DMS79 treated with DMSO at 0.1 percent for 48 hours (cell line): ENCODE measurements at places on chromosomes 5 and 9.
A peak's percentile ranks its signal among the peaks of the same experiment; 100 is the strongest.

DNA sequence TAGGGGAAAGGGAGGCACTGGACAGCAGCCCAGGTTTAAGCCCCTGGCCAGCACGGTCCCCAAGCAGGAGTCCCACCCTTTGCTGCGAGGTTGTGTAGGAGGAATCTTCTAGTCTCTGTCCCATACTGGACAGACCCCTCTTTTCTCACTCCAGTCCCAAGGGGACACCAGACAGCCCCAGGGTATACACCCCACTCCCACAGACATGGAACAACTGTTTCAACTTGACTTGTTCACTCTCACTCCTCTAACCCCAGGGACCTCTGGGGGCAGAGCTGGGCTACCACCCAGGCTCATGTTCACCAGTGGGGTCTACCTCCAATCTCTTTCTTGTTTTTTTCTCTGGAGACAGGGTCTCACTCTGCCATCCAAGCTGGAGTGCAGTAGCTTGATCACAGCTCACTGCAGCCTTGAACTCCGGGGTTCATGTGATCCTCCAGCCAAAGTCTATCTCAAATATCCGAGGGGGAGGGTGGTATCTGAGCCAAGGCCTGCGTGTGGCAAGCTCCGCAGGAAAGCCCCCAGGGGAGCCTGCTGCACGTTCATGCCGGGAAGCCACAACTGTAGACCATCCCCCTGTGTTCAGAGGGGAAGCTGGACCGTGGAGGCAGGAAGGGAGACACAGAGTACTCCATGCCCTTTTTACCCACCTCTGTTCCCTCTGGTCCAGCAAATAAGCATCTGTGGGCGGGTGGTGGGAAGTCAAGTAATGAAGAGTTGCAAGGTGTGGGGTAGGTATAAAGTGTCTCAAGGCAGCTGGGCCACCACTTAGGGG lies 1.8 kb downstream of the PTGES2 start:
- DNase-seq, result no peak

DNA sequence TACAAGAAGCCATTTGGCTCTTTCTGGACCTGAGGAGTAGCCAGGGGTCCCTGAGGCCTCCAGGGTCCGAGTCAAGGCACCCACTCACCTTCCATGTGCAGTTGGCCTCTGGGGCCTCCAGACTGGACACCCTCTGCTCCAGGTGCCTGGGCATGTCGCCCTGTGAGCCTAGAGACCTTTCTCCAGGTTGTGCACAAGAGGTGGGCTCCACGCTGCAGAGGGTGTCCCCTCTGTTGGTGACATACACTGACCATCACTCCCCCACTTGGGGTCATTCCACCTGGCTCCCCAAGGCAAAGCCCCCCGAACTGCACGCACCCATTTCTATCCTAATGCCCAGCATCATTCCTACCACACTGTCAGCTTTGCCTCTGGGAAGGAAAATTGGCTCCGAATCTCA lies 48.8 kb downstream of the RASGEF1C start:
- no peak for DNase-seq

GRCh38 chr5:33688526-33688925 lies 203.3 kb downstream of the ADAMTS12 start:
- DNase-seq, result no peak

DNA sequence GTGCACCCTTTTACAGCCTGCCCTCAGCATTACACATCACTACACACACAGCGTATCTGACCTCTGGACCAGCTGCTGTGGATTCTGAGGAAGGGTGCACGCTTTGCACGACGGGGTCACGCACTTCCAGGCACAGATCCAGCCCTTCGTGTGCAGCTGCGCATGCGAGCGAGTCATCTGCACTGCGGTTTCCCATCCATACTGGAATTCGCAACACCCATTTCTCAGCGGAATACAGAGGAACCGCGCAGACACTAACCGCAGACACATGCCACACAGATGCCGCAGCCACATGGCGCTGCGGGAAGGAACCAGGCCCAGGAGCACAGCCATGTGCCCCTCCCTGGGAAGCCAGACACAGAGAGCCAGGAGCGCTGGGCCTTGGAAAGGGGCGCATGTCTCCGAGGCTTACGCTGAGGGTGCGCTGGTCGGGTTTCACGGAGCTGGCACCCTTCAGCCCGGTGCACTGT lies 43.5 kb downstream of the PNPLA7 start:
- no peak for DNase-seq

DNA sequence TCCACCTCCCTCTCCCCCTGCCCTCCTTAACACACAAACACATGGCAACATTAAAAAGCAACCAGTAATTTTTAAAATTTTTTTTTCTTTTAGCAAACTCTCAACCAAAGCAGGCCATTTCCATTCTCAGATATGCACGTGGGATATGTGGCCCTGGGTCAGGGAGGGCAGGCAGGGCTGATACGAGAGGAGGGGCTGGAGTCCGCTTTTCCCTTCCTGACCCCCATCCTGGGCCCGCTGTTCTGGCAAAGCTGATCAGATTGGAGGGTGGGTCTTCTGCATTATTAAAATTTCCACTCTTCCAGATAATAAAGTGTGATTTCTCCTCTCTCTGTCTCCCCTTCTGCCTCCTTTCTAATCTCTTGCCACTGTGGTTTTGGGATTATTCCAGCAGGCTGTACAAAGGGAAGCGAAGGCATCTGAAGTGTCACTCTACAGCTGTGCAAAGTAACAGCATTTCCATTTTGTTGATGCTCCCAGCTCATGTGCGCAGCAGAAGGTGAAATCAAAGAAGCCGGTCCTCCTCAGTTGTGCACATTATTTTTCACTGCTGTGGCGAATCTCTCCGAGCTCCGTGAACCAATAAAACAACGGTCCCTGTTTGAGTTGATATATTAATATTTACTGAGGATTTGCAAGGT lies 12.0 kb downstream of the IRX1 start:
- DNase-seq, result no peak

DNA sequence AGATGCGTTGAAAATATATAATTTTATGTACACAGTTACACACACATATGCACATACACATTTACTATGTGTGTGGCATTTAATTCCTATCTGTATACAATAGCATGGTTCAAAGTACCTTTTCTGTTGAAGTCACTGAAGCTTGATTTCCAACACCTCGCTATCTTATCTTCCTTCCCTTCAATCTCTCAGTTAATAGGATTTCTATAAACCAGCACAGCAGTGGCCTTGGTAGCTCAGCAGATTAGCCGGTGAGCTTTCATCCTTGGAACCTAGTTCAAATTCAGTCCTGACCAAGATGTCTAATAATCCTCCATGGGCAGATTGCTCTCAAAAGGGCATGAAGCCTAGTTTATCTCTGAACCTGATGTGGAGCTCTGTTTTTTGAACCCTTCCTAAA lies 2389.5 kb downstream of the MAT2B start:
- no peak for DNase-seq

GRCh38 chr9:112078432-112078831 lies 96.7 kb downstream of the SUSD1 start:
- DNase-seq, result no peak

GRCh38 chr9:87886210-87886932 lies 3.7 kb downstream of the SPATA31E1 start:
- no peak for DNase-seq

DNA sequence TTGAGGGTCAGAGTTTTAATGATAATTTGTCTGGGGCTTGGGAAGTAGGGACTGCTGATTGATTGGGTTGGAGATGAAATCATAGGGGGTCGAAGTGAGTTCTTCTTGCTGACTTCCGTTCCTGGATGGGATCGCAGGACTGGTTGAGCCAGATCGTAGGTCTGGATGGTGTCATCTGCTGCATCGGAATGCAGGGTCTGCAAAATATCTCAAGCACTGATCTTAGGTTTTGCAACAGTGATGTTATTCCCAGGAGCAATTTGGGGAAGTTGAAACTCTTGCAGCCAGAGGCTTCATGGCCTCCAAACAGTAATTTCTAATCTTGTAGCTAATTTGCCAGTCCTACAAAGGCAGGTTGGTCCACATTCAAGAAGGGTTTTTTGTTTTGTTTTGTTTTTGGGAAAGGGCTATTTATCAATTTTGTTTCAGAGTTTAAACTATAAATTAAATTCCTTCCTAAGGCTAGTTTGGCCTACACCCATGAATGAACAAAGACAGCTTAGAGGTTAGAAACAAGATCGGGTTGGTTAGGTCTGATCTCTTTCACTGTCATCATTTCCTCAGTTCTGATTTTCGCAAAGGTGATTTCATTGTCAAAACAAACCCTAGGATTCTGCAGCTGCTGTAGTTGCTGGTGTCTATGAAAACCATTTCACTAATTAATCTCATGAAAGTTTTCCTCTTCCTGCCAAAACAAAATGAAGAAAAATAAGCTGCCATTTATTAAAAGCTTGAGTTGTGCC lies 388.0 kb downstream of the TMEM232 start:
- no peak for DNase-seq

- no peak for DNase-seq
Measured at GRCh38 chr9:86676396-86676795, 270.9 kb downstream of the GAS1 start.

DNA sequence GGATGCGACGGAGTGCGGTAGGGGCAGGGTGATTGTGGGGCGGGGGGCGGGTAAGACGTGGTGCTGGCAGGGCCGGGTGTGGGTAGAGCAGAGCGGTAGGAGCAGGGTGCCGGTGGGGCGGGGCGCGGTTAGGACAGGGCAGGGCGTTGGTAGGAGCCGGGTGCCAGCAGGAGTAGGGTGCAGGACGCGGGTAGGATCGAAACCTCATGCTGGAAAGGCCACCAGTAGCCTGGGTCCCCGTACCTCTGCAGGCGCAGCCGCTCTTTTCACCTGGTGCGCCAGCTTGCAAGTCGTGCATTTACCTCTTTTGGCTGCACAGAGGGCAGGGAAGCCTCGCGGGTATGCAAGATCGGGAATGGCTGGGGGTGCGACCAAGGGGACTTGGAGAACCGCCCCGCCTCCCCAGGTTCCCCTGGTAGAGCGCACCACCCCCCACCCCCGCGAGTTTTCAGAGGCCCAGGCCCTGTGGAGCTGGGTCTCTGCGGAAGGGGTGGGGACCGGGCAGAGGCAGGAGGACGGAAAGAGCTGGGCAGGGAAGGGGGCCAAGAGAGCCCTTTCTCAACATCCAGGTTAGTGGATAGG lies 104.8 kb upstream of the SIMC1 start:
- no peak for DNase-seq

DNA sequence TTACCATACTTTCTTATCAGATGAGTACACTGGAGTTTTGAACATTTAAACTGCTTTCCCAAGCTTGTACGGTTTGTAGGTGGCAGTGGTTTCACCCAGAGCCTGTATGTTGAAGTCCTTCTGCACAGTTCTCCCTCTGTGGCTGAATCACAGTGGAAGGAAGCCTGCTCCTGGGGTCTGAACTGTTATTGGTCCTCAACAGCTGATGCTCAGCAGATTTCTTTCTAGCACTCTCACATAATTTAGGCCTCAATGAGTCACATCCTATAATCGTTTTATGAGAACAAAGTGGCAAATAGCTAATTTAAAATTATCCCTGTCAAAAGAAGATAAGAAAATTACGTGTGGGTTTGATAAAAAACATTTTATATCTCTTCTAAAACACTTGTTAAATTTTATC lies 229.7 kb downstream of the TLE4 start:
- DNase-seq, result no peak

- DNase-seq, result no peak
Measured at GRCh38 chr9:89352874-89353649, 34.8 kb downstream of the SECISBP2 start.

GRCh38 chr5:3634061-3634460 lies 38.4 kb downstream of the IRX1 start:
- no peak for DNase-seq

- no peak for DNase-seq
Measured at GRCh38 chr5:153883854-153884611, 154.7 kb downstream of the FAM114A2 start.

DNA sequence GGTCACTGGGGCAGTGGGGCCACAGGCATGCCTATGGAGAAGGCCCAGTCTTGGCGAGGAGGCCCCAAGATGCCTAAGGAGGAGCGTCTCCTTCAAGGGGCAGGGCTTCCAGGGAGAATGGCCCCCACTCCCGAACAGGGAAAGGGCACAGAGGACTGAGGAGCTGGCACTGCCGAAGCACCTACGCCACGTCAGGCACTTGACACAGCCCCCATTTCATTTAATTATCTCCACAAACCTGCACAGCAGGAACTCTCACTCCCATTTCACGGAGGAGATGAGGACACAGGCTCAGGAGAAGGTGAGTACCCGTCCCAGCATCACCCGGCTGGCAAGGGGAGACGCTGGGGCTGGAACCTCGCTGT lies 26.0 kb downstream of the EGR1 start:
- DNase-seq, result peak; percentile 3

DNA sequence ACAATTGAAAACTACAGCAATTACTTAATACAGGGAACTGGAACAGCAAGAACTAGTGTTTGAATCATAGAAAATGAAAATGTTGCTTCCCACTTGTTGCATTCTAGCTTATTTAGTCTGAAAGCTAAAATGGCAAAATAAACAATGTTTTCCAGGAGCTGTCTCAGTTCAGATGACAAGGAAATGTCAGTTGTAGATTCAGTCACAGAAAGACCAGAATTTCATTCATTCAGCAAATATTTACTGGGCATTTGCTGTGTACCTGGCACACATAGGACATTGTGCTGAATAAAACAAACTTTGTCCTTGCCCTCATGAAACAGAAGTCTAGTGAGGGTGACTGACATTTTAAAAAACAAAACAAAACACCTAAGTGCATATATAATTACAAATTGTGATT lies 41.5 kb downstream of the GCNT4 start:
- no peak for DNase-seq

- no peak for DNase-seq
Measured at GRCh38 chr9:95096807-95097206, 220.7 kb downstream of the FANCC start.

DNA sequence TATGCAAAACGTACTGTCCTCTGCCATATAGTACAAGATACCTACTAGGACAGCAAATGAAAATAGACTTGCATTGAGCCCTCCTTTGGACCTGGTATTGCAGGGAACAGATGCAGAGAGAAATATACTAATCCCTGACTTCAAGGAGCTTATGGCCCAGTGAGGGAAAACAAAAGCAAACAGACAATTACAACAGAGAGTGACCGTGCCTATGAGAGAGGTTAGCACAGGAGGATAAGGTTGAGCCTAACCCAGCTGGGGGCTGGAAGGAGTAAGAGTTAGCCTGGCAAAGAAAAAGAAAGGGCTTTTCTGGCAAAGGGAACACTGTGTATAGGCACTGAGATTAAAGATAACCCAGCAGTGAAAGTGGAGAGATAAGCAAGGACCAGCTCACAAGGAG lies 5.5 kb downstream of the CDC26 start:
- no peak for DNase-seq

DNA sequence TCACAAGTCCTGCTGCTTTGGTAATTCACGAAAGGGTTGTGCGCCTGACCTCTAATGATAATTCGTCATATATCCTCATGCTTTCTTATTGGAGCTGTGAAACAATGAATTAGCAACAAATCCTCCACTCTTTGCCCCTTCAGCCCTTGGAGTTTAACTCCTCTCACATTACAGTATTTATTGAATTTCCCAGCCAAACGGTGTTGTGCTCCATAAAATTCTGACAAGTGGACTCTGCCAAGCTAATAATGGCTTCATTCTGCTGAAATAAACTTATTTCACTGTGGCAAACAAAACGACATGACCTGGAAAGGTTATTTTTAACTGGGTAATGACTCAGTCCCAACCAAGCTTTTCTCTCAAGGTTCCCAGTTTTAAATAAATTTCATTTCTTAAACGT lies 984.4 kb upstream of the DMAC1 start:
- peak; percentile 87 for DNase-seq
